Kidney (tissue), 22 donors: ENCODE measurements at places on chromosomes 5 and 9. TPM values are rescaled to one million over a fixed set of nuclear protein-coding genes. Genes with fewer than 3 reads are reported as not detected.

Gene WDR38
- not detected for polyA plus RNA-seq

Gene PCDHGB4
- 1.0 TPM for polyA plus RNA-seq

Gene CAVIN4
- polyA plus RNA-seq: 0.24 TPM

Gene FOXD4
- 0.43 TPM for polyA plus RNA-seq

Gene FGF1
- 89.7 TPM for polyA plus RNA-seq

Gene VLDLR
- polyA plus RNA-seq: 8.6 TPM

Gene SEMA4D
- 18.9 TPM for polyA plus RNA-seq

Gene AUH
- polyA plus RNA-seq: 63.5 TPM

Gene AGTPBP1
- 4.1 TPM for polyA plus RNA-seq

Gene STK32A
- 7.8 TPM for polyA plus RNA-seq

Gene GPR150
- polyA plus RNA-seq: 0.19 TPM

Gene CDKN2B-AS1
- not detected for polyA plus RNA-seq

- no peaks in the 10 kb centered on the region for H3K4me1 ChIP-seq
- DNase-seq: no peak
- no peak overlapping the region for H3K27ac ChIP-seq
- H3K4me3 ChIP-seq: no peak overlapping the region
Measured at GRCh38 chr9:113164536-113165300, 13.9 kb downstream of the SLC31A2 start.

GRCh38 chr9:135714242-135715055 lies 12.5 kb downstream of the KCNT1 start:
- H3K27me3 ChIP-seq: no peaks in the 10 kb centered on the region
- no peaks in the 10 kb centered on the region for H3K36me3 ChIP-seq
- H3K4me1 ChIP-seq: no peaks in the 10 kb centered on the region
- DNase-seq: peak; percentile 62
- no peak overlapping the region for H3K4me3 ChIP-seq
- no peak overlapping the region for H3K27ac ChIP-seq

- H3K36me3 ChIP-seq: no peaks in the 10 kb centered on the region
- H3K4me1 ChIP-seq: no peaks in the 10 kb centered on the region
- DNase-seq: no peak
- no peaks in the 10 kb centered on the region for H3K27me3 ChIP-seq
- no peak overlapping the region for H3K27ac ChIP-seq
Measured at GRCh38 chr5:127561254-127561653, 43.8 kb downstream of the PRRC1 start.

GRCh38 chr5:91787718-91788117 lies 404.6 kb upstream of the ARRDC3 start:
- DNase-seq: no peak
- H3K36me3 ChIP-seq: no peaks in the 10 kb centered on the region
- no peaks in the 10 kb centered on the region for H3K27me3 ChIP-seq

GRCh38 chr5:33008751-33009418 lies 297.8 kb downstream of the NPR3 start:
- H3K4me1 ChIP-seq: no peaks in the 10 kb centered on the region
- no peak for DNase-seq
- no peak overlapping the region for H3K4me3 ChIP-seq
- no peak overlapping the region for H3K27ac ChIP-seq
- no peaks in the 10 kb centered on the region for H3K27me3 ChIP-seq

GRCh38 chr9:23324511-23324910 lies 501.5 kb downstream of the ELAVL2 start:
- H3K4me1 ChIP-seq: no peaks in the 10 kb centered on the region
- H3K4me3 ChIP-seq: no peak overlapping the region
- DNase-seq: no peak
- H3K36me3 ChIP-seq: no peaks in the 10 kb centered on the region
- no peaks in the 10 kb centered on the region for H3K27me3 ChIP-seq

- DNase-seq: no peak
- H3K27ac ChIP-seq: no peak overlapping the region
- no peak overlapping the region for H3K4me3 ChIP-seq
- H3K4me1 ChIP-seq: no peaks in the 10 kb centered on the region
- no peaks in the 10 kb centered on the region for H3K27me3 ChIP-seq
Measured at GRCh38 chr5:159507661-159508060, 177.4 kb upstream of the IL12B start.

DNA sequence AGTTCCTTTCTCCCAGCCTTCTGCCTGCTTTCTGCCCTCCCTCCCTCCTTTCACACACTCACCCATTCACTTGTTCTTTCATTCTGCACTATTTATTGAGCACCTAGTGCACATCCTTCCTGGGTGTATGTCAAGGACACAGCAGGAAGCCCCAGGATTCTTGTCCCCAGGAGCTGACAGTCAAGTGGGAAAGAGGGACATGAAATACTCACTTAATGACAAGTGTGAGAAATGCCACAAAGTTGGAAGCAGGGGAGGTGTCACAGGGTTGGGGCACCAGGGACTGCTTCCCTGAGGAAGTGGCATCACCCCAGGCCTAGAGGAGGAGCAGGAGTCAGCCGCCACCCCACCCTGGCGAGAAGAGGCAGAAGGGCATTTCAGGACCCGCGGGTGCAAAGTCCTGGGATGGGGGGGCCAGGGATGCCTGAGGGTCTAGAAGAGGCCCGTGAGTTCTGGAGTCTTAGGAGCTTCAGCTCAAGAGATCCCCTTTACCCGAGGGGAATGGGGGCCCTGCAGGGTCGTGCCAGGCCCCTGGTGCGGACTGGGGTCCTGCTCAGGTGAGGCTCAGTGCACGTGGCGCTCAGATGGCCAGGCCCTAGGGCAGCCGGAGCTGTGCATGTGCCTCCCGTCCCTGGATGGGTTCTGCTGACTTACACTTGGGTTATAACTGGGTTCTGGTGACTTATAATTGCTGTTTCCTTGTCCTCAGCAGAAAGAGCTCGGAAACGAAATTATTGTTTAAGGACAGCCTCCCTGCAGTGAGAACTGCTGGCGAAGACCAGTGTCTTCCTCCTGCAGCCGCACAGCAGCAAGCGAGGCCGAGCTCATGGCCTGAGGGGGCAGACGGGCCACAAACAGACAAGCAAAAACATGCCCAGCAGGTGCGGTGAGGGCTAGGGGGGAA lies 16.9 kb upstream of the LAMC3 start:
- H3K4me1 ChIP-seq: no peaks in the 10 kb centered on the region
- H3K4me3 ChIP-seq: no peak overlapping the region
- no peaks in the 10 kb centered on the region for H3K27me3 ChIP-seq
- DNase-seq: no peak

DNA sequence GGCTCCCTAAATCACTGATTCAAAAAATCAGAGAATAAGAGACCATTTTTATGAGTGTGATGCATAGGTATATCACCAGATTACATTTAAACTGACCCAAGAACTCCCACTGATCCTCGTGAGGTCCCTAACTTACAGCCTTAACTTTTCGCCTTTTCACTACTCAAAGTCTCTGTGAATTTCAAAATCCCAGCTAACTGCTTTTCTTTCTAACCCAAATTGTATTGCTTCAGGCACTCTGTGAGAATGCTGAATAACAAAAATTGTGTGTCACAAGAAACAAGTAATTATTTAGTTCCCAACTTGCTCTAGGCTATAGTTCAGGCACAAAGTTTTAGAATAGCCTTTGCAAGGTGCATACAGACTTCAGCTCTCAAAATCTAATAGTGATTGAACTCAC lies 368.6 kb downstream of the CHSY3 start:
- H3K27ac ChIP-seq: no peak overlapping the region
- no peaks in the 10 kb centered on the region for H3K36me3 ChIP-seq
- no peaks in the 10 kb centered on the region for H3K4me1 ChIP-seq
- no peaks in the 10 kb centered on the region for H3K27me3 ChIP-seq
- DNase-seq: no peak

GRCh38 chr9:93587284-93587650 lies 10.9 kb downstream of the PHF2 start:
- DNase-seq: no peak
- H3K27me3 ChIP-seq: no peaks in the 10 kb centered on the region
- H3K4me1 ChIP-seq: peaks cover 27% of the 10 kb centered on the region

DNA sequence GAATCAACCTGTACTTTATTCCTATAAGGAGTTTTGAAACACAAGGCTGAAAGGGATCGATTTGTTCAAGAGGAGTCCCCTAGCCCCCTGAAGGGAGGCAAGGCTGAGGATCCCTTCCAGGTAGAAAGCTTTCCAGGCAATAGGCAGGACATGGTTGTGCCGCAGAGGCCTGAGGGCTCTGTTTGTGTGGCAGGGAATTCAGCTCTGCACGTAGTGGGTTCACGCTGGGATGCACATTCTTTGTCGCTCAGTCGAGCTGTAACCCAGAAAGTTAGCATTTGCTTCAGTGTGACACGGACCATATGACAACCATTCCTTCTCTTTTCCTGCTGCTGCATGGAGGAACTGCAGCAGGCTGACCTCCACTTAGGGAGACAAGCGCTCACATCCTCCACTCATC lies 65.6 kb upstream of the TRIO start:
- H3K4me3 ChIP-seq: no peak overlapping the region
- DNase-seq: no peak
- H3K27ac ChIP-seq: no peak overlapping the region
- H3K27me3 ChIP-seq: no peaks in the 10 kb centered on the region
- no peaks in the 10 kb centered on the region for H3K36me3 ChIP-seq

- H3K4me3 ChIP-seq: no peak overlapping the region
- no peaks in the 10 kb centered on the region for H3K27me3 ChIP-seq
- no peak overlapping the region for H3K27ac ChIP-seq
- DNase-seq: no peak
- H3K36me3 ChIP-seq: no peaks in the 10 kb centered on the region
Measured at GRCh38 chr5:101271416-101271815, 368.3 kb upstream of the ST8SIA4 start.

GRCh38 chr9:87678650-87679355 lies 47.1 kb upstream of the CTSL start:
- peaks cover 6% of the 10 kb centered on the region for H3K4me1 ChIP-seq
- no peak overlapping the region for H3K27ac ChIP-seq
- H3K36me3 ChIP-seq: no peaks in the 10 kb centered on the region
- H3K4me3 ChIP-seq: no peak overlapping the region
- peak; percentile 92 for DNase-seq

DNA sequence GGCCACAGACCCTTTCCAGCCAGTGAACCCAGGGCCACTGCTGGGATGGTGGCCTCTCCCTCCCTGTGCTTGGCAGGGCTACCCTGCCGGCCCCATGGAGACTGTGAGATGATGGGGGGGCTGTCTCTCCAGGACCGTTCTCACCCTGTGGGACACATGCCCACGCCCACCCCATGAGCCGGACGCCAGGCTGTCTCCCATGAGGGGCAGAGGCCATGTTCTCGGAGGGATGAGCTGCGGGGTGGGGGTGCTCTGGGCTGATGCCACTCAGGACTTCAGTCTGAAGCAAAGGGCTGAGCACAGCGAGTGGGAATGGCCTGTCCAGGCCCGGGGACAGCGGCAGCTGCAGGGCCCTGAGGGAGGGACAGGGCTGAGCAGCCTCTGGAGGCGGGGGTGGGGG lies 88.9 kb downstream of the KCNT1 start:
- H3K4me3 ChIP-seq: no peak overlapping the region
- H3K36me3 ChIP-seq: no peaks in the 10 kb centered on the region
- no peaks in the 10 kb centered on the region for H3K27me3 ChIP-seq
- DNase-seq: no peak

- H3K27me3 ChIP-seq: no peaks in the 10 kb centered on the region
- H3K4me1 ChIP-seq: no peaks in the 10 kb centered on the region
- DNase-seq: no peak
- H3K27ac ChIP-seq: no peak overlapping the region
Measured at GRCh38 chr9:125295657-125296056, 34.0 kb downstream of the GAPVD1 start.

DNA sequence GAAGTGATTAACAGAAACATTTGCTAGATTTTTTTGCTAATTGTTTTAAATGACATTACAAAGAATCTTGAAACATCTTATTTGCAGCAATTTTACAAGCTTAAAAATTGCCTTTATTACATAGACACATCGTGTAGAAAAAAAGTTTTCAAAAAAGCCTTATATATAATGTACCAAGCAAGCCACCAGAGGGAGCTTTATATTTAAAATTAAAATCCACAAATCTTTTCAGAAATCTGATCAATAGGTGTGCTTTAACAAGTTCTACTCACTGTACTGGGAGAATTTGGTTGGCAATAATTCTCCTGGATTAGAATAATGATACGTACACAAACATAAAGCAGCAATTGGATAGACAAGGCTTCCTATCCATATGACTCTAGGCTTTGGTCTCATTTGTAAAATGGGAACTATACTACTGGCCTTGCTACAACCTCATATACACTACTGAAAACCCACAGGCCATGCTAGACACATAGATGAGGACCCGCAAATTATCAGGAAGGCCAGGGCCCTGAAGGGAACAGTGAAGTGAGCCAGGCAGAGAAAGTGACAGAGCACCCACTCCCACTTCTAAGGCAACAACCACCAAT lies 4.8 kb downstream of the PSMB7 start:
- H3K4me3 ChIP-seq: no peak overlapping the region
- peaks cover 14% of the 10 kb centered on the region for H3K4me1 ChIP-seq
- no peak overlapping the region for H3K27ac ChIP-seq
- no peak for DNase-seq
- peaks cover 8% of the 10 kb centered on the region for H3K36me3 ChIP-seq

DNA sequence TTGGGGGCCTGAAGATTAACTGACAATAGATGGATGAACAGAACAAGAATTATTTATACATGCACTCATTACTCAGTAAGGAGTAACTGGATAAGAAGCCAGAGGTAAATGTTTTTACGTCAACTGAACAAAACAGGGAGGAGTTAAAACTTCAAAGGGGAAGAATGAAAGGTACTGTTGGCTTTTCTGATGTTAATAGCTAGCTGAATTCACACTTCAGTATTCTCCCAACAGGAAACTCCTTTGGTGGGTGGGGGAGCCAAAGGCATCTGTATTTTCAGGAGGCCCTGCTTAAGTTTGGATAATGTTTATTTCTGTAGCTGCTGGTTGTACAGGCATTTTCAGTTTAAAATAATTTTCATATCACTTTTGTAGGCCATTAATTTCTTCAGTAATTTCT lies 23.2 kb upstream of the RFK start:
- H3K4me3 ChIP-seq: no peak overlapping the region
- no peaks in the 10 kb centered on the region for H3K4me1 ChIP-seq
- H3K27me3 ChIP-seq: no peaks in the 10 kb centered on the region
- no peaks in the 10 kb centered on the region for H3K36me3 ChIP-seq

DNA sequence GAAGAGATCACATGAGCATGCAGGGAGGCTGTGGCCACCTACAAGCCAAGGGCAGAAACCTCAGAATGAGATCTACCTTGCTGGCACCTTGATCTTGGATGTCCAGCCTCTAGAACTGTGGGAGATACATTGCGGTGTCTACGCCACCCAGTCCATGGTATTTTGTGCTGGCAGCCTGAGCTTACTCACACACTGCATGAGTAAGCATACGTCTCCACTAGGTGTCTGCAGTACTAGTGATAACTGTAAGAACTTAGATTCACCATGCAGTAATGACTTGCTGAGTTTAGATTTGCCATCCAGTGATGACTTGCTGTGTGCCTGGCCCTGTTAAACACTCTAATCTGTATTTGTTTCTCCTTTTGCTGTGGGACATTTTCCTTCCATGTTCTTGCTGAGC lies 417.7 kb downstream of the GADD45G start:
- DNase-seq: no peak
- H3K27me3 ChIP-seq: no peaks in the 10 kb centered on the region
- no peak overlapping the region for H3K4me3 ChIP-seq
- no peaks in the 10 kb centered on the region for H3K4me1 ChIP-seq
- H3K36me3 ChIP-seq: no peaks in the 10 kb centered on the region

- no peaks in the 10 kb centered on the region for H3K27me3 ChIP-seq
- H3K27ac ChIP-seq: no peak overlapping the region
- H3K4me3 ChIP-seq: no peak overlapping the region
Measured at GRCh38 chr9:88007291-88007650, 32.9 kb upstream of the CDK20 start.

- H3K4me3 ChIP-seq: no peak overlapping the region
- H3K4me1 ChIP-seq: no peaks in the 10 kb centered on the region
- no peaks in the 10 kb centered on the region for H3K27me3 ChIP-seq
Measured at GRCh38 chr5:17819783-17820182, 185.5 kb downstream of the TAF11L14 start.
